ENCODE measurements at places on chromosomes 3 and 15.

GRCh38 chr15:77224352-77224751 is 153.4 kb upstream of the TSPAN3 start:
- DNase-seq: no peak

DNA sequence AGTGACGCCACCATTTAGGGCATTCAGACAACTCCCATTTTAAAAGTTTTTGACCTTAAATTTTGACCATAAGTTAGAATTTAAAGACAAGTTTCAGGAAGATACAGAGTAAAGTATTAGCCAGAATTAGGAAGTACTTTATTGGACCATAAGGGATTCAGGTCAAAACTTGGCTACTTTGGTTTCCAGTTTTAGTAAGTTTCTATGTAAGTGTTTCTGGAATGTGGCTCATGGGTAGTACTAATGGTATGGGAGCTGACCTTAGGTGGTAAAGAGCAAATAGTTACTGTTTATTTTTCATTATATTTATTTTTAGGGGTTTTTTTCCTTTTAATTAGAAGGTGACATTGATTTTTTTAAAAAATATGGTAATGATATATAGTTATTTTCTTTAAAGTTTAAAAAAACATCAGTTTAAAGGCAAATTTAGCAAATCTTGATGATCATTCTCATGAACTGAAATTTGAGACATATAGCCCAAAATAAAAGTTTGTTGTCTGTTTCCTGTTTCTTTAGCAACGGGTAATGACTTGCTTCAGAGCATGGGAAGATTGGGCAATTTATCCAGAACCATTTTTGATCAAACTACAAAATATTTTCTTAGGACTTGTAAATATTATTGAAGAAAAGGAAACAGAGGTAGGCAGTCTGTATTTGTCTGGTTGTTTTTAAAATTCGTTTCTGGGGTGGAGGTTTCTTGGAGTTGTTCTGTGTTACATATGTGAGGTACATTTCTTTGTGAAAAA is 34.3 kb downstream of the U2SURP start:
- DNase-seq: no peak

DNA sequence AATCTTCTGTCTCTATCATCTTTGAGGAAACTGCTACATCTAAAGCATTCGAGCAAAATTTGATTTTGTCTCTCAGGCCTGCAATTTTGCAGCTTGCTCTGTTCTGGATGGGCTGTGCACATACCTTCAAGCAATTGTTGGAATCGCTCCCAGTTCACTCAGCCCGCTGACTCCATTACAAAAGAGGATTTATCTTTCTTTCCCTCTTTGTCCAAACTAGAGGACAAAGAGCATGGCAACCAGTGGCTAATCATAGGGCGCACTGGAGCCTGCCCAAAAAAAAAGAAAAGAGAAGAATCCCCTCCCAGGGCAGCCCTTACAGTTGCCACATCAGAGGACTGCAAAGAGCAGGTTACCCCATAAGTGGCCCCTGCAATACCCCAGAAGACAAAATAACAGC is 49.0 kb upstream of the DUT start:
- no peak for DNase-seq

DNA sequence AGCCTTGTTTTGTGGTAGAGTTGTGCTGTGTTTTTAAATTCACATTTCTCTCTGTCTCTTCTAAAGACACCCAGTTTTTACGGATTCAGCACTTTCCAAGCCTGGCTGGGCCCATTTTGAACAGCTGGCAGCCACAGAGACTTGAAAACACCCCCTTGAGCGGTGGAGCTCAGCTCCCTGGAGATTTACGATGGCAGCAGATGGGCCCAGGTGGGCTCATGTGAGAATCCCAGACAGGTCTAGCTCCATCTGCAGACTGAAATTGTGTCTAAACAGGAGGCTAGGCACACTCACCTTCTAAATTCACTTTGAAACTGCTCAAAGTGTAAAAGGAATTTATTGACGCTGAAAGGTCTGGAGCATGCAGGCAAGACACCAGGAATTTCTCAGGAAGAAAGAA is 232.0 kb upstream of the HES1 start:
- no peak for DNase-seq

- no peak for DNase-seq
Observed at GRCh38 chr3:134040066-134040465, 10.3 kb upstream of the SLCO2A1 start.

DNA sequence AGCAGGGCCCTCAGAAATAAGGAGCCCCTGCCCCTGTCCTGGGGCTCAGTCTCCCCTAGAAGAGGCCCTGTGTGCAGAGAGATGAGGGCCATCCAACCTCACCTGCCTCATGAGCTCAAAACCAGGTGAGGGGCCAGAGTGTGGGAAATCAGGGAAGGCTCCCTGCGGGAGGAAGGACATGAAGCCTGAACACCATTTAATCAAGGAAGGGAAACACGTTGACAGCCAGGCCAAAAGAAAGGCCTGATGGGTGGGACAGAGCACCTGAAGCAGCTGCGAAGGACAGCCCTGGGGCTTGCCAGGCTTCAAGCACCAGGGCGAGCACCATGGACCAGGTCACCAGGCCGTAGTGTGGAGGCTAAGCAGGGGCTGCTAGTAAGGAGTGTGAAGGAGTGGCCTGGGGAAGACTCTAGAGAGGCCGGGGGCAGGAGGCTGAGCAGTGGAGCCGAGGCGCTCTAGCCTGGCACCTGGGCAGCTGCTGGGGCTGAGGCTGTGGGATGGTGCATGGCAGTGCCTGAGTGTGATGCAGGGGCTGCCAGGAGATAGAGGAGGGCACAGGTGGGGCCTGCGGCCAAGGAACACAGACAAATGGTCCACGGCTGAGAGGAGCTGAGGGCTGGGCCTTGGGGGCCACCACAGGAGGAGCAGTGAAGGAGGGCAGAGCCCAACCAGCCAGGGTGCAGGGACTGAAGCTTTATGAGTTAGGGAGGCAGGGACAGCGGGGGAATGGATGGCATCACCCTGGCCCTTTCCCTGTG is 16.1 kb downstream of the ACAA1 start:
- DNase-seq: no peak

DNA sequence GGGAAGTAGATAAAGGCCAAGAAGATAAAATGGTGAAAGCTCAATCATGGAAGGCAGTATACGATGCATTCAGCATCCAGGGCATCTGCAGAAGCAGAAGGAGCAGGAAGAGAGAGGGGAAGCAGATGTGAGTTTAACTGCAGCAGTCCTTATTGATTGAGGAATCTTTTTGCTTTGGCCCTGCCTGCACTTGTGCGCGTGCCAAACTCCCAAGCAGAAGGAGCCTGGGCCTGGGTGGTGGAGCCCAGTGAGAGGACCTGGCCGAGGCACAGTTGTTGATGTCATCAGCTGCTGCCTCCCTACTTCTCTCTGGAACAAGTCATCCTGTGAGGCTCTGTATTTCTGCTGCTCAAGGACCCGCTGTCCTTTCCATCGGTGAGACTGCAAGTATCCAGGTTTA is 65.5 kb upstream of the ROPN1 start:
- peak; percentile 87 for DNase-seq

- peak; percentile 59 for DNase-seq
Observed at GRCh38 chr15:80060356-80061006, 1.0 kb downstream of the ZFAND6 start.

- DNase-seq: no peak
Observed at GRCh38 chr15:79372428-79372827, 59.7 kb upstream of the MINAR1 start.

- DNase-seq: no peak
Observed at GRCh38 chr3:114411190-114411668, 117.4 kb downstream of the TIGIT start.
